ENCODE measurements at places on chromosomes 1 and 21.

- DNase-seq: no peak
These were observed 16.6 kb upstream of the S100A11 start for GRCh38 chr1:152053375-152053774.

DNA sequence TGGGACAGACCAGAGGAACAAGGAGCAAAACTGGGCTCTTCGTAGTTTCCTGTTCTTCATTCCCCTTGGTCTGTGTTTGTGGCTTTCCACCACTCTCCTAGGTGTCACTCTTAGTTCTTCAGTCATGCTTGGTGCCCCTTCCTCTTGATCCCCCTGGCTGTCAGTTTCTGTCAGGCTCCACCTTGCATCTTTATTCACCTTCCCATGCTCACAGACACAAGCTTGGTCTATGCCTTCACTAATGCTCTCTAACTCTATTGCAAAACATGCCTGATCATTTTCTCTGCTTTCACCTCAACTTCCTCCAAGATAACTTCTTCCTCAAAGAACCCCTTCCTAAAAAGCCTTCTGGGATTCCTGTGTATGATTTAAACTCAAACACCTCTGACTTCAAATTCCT, 122.9 kb downstream of the GLUL start:
- no peak for DNase-seq

- no peak for DNase-seq
These were observed 775.0 kb downstream of the USP25 start for GRCh38 chr21:16504766-16505165.

GRCh38 chr1:84582802-84583587, 8.8 kb upstream of the CTBS start:
- DNase-seq: no peak

DNA sequence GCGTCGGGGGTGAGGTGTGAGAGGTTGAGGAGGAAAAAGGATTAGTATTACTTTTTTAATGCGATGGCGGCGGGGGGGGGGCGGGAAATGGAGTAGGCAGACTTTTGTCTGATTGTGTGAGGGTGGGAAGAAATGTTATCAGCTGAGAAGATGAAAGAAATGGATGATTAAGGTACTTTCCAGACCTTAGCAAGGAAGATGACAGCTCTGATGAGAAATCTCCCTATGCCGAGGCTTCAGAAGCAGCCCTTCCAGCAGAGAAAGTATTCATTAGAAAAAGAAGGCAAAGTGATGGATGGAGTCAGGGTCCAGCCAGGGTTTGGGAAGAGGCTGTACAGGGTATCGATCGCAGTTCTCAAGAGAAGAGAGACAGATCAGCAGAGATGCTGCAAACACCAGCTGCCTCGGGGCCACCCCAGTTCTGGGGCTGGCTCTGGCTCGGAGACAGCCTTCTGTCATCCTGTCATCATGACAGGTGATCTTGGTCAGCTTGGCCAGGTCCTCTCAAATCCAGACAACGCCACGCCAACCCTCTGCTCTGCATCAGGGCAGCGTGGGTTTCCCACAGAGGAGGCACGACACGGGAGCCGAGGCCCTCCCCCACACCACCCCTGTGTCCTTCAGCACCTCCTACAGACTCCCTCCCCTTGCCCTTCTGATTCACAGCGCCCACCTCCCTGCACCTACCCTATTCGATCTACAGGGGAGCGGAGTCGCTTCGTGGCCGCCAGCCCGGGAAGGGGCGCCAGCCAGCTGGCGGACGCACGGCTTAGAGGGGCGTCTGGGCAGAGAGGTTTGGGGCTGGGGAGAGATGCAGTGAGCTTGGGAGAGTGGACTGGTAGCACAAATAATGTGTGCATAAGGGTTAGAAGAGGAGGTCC, 674 bp upstream of the ATXN7L2 start:
- no peak for DNase-seq

- DNase-seq: no peak
These were observed 1.6 kb downstream of the HSPB7 start for GRCh38 chr1:16015960-16016901.

DNA sequence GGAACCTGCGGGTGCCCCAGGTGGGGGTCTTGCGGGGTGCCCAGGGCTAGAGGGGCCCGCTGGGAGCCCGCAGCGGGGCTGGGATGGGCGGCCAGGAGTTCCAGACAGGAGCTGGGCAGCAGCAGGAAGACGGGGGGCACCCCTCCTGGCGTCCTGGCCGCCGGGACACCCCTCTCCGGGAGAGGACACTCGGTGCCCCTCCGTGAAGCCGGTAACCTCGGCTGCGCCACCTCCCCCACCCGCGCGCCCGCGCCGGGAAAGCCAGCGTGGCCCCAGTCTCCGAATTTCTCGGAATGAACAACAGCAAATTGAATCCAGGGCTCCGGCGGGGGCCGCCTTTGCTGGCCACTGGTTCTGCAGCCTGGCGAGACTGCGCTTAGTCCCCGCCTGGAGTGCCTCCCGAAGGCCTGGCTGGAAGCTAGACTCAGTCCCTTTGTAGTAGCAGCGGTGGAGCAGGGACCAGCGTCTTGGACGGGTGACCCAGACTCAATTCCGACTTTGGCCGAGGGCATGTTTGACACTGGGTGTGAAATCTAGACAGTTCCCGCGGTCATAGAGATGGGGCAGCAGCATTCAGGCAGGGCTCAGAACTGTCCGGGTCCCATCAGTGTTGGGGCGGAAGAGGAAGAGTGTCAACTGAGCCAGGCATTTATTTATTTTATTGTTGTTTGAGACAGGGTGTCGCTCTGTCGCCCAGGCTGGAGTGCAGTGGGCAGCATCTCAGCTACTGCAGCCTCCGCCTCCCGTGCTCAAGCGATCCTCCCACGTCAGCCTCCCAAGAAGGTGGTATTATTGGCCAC, 773 bp downstream of the IFNGR2 start:
- DNase-seq: no peak

DNA sequence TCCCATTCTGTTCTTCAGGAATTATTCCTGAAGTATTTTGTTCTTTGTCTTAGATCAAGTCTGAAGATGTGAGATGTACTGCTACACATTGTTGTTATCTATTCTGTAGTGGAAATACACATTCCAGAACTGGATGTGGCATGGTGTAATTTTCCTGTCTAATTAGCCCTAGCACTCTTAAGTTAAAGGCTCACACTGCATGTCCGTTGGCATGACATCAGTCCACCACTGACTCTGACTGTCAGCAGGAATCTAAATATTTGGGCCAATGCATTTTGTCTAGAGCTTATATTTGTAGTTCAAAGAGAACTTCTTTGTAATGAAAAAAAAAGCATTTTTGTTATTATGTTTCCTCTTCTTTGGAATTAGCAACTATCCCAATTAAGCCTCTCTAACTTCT, 201.0 kb downstream of the S1PR1 start:
- DNase-seq: no peak

GRCh38 chr1:203692565-203693470, 66.2 kb downstream of the ATP2B4 start:
- peak; percentile 86 for DNase-seq

DNA sequence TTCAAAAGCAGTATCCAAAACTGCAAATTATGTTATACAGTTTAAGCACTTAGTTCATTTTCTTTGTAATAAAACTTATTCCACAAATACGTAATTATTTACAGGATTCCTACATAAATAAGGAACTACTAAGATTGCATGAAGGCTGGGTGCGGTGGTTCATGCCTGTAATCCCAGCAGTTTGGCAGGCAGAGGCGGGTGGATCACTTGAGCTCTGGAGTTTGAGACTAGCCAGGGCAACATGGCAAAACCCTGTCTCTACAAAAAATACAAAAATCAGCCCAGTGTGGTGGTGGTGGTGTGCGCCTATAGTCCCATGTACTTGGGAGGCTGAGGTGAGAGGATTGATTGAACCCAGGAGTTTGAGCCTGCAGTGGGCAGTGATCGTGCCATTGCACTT, 69.3 kb downstream of the POU2F1 start:
- no peak for DNase-seq

DNA sequence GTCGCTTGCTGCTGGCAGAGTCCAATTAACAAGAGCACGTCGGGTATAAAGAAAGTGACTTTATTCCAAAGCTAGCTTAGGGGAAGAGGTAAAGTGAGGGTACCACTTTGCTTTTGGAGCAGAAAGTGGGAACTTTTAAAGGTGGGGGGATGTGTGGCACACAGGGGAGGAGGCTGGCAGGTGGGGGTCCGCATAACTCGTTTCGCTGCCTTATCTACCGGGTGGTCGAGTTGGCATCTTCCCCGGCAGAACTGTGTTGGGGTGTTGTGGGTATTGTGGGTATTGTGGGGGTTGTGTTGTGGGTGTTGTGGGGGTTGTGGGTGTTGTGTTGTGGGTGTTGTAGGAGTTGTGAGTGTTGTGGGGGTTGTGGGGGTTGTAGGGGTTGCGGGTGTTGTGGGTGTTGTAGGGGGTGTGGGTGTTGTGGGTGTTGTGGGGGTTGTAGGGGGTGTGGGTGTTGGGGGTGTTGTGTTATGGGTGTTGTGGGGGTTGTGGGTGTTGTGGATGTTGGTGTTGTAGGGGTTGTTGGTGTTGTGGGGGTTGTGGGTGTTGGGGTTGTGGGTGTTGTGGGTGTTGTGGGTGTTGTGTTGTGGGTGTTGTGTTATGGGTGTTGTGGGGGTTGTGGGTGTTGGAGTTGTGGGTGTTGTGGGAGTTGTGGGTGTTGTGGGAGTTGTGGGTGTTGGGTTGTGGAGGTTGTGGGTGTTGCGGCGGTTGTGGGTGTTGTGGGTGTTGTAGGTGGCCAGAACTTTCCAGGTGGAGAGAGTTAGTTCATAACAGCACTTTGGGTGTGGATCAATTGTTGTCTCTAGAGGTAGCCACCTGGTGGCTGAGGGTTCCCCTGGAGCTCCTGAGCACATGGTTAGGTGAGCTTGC, 52.7 kb downstream of the AGPAT3 start:
- DNase-seq: no peak
